ENCODE measurements at places on chromosomes 12 and 14. TPM values are rescaled to one million over a fixed set of nuclear protein-coding genes. Genes with fewer than 3 reads are reported as not detected.

- peak; percentile 36 for DNase-seq
These were observed 45.1 kb downstream of the FAM222A start for GRCh38 chr12:109758426-109759420.

DNA sequence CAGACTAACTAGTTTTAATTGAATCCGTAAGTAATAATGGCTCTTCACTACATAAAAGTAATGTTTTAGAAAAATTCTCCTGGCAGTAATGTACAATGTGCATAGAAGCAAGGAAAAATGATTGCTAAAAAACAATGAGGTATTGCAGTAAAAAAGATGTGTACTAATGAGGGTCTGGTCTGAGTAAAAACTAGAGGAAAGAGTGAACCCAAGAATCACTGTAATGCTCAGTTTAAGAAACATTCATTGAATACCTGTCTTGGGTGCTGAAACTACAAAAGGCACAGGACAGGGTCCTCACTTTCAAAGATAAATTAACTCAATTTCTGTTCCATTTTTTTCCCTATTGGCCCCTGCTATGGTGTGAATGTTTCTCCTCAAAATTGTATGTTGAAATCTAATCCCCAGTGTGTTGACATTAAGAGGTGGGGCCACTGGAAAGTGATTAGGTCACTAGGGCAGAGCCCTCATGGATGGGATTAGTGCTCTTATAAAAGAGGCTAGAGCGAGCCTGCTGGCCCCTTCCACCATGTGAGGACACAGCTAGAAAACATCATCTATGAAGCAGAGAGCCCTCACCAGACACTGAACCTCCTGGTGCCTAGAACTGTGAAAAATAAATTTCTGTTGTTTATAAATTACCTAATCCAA lies 51.6 kb downstream of the RPS6KA5 start:
- DNase-seq: no peak

Gene SERPINA3
- total RNA-seq: not detected

Gene RNASE7
- not detected for total RNA-seq

Gene NKX2-1
- total RNA-seq: not detected

Gene TMCC3
- total RNA-seq: 0.87 TPM

Gene BEGAIN
- 2.7 TPM for total RNA-seq

Gene IFNG-AS1
- not detected for total RNA-seq

Gene MARCHF9
- 20.9 TPM for total RNA-seq

Gene KRT75
- not detected for total RNA-seq

Gene EPS8
- total RNA-seq: 1.9 TPM
